ENCODE measurements at places on chromosomes 3 and 15.

GRCh38 chr15:55532944-55533343 lies 24.9 kb upstream of the DNAAF4 start:
- DNase-seq = no peak

DNA sequence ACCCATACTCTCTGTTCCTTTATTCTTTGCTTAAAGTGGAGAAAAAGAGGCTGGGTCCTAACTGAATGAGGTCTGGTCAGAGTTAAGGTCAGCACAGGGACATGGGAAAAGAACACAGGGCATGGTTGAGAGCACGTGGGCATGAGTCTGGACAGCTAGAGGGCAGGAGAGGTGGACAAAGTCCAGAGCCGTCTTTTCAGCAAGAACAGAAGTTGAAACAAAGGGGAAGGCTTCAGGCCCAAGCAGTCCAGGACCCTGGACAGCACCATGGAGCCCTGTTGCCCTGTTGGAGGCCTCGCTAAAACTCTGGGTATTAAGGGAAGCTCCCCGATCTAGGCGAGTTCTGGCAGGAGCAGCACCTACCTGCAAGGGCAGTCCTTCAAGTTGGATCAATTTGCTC lies 50.7 kb downstream of the XYLB start:
- no peak for DNase-seq

- DNase-seq = no peak
Observed at GRCh38 chr3:124747111-124747981, 17.1 kb downstream of the UMPS start.

DNA sequence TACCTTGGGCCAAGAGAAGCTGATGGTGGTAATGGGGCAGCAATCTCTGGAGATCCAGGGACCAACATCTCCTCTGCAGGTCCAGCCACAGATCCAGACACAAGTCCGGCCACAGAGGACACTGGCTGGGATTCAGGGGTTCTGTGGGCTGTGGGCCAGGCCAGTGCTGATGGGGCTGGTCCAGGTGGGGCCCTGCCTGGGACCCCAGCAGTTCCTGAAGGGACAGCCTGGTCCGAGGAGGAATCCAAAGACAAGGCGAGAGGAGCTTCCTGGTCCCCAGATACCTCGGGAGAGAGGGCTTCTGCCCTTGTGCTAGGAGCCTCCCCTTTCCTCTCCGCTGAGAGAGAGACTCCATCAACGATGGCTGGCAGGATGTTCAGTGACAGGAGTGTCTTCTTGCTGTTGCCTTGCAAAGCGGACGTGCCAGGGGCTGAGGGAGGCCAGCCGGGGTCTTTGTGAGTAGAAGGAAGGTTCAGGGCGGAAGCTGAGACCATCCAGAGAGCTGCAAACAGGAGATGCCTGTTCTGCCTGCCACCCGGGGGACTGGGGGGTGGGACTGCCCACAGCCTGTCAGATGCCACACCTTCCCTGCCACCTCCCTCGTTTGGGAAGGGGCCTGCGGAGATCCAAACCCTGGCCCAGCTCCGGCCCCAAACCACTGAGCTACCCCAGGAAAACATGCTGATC lies 24.5 kb upstream of the GOLGA6C start:
- DNase-seq = no peak

DNA sequence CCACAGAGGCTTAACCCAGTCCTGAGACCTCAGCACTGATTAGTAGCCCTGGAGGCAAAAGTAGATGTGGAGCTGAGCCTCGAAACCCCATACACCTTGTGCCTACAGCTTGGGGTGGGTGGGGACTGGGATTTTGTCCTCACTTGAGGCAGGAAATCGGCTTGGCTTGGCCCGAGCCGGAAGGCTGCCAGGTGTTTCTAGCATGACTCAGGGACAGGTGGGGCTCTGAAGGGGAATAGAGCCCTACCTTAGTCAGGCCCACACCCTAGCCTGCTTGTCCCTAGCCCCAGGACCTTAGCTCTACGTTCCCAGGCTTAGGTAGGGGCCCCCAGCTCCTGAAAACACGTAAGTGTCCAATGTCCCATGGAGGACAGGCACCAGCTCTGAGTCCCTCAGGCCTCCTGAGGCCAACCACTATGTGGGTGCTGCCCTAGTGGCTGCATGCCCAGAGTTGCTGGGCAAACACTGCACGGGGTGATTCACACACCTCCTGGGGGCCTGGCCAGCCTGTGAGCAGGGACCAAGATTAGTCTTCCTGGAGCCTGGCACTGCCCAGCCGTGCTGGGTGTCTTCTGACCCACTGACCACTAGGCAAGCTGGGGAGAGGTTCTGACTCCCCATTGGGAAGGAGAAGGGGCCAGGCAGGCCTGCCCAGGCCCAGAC lies 3.1 kb downstream of the MST1R start:
- no peak for DNase-seq

DNA sequence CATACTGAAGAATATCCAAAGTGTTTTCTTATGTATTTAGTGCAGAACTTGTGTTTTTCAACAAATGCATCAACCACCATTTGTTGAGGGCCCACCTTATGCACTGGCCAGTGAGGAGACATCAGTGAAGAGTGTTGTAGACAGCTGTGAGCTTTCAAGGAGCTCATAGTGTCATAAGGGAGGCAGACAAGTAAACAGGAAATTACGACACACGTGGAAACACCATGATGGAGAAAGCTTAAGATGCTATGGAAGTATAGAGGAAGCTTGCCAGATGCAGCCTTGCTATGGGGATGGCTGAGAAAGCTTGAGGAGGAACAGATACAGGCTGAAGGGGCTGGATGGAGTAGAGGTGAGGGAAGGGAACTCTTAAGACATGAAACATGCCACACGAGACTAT lies 50.8 kb upstream of the PSMD6 start:
- no peak for DNase-seq

GRCh38 chr3:171844873-171845272 lies 1.7 kb downstream of the TMEM212 start:
- DNase-seq = no peak

- no peak for DNase-seq
Observed at GRCh38 chr15:84582583-84583157, 18.1 kb upstream of the ZSCAN2 start.
